ENCODE measurements at places on chromosomes 5 and 9. TPM values are rescaled to one million over a fixed set of nuclear protein-coding genes. Genes with fewer than 3 reads are reported as not detected.

- DNase-seq: no peak
Observed at GRCh38 chr9:137522746-137523455, 27.3 kb downstream of the PNPLA7 start.

DNA sequence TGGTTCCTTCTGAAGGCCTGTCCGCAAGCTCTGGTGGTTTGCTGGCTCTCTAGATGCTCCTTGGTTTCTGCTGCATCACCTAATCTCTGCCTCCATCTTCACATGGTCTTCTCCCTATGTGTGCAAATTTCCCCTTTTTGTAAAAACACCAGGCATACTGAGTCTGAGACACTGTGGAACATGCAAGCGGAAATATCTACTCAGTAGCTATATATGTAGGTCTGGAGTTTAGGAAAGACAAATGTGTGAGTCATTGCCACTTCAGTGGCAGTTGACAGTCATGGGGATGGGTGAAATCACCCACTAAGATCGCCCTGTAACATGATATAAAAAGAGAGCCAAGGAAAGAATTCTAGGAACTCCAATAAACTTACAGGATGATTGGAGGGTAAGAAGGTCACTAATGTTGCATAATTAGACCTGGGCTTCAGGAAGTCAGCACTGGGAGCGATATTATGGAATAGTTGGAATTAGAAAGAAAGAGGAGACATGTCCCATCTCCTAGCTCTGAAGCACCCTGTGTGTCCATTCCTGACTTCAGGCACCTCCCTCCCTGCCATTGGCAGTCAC, 22.7 kb upstream of the UBLCP1 start:
- no peak for DNase-seq

- DNase-seq: no peak
Observed at GRCh38 chr5:110361471-110361870, 365.0 kb downstream of the TMEM232 start.

GRCh38 chr5:73022471-73023169, 66.8 kb downstream of the FCHO2 start:
- no peak for DNase-seq

- no peak for DNase-seq
Observed at GRCh38 chr5:142287096-142287972, 37.5 kb downstream of the SPRY4 start.

DNA sequence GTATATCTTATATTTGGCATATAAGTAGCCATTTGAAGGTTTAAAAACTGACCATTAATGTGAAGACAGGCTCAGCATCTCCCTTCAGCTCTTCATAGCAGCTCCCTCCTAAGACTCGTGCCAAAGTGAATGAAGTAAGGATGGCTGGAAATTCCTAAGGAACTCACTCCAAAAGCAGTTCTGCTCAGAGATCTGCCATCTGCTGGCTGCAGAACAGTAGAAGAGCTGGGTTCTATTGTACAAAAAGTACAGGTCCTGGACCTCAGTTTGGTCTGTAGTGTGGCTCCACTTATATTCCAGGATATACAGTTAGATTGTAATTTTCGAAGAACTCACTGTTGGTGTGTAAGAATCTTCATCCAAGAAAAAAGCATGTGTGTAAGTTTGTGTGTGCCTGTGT, 104.9 kb upstream of the RUSC2 start:
- no peak for DNase-seq

DNA sequence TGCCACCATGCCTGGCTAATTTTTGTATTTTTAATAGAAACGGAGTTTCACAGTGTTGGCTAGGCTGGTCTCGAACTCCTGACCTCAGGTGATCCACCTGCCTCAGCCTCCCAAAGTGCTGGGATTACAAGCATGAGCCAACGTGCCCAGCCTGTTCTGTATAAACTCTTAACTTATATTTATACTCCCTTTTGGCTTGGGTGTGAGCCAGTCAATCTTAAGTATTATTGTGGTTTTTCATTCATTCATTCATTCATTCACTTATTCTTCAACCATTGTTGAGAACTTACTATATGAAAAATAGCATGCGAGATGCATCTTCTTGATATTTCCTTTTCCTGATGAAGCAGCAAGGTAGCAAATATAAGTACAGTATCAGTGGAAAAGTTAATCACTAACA, 132.9 kb downstream of the ADGRV1 start:
- no peak for DNase-seq

DNA sequence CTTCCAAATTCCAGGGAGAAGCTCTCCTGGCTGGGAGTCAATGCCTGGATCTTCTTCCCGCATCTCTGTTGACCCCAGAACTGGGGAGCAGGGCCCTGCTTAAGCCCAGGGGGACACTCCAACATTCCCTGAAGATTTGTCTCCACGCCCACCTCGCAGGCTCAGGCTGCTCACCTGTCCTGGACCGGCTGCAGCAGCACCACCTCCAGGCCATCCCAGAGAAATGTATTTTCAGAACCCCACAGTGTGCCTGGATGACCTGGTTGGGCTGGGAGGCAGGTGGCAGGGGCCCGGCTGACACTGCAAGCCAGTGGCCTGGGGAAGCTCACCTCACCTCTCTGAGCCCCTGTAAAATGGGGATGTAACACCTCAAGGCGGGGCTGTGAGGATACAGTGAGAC, 27.1 kb upstream of the ZBTB43 start:
- no peak for DNase-seq

DNA sequence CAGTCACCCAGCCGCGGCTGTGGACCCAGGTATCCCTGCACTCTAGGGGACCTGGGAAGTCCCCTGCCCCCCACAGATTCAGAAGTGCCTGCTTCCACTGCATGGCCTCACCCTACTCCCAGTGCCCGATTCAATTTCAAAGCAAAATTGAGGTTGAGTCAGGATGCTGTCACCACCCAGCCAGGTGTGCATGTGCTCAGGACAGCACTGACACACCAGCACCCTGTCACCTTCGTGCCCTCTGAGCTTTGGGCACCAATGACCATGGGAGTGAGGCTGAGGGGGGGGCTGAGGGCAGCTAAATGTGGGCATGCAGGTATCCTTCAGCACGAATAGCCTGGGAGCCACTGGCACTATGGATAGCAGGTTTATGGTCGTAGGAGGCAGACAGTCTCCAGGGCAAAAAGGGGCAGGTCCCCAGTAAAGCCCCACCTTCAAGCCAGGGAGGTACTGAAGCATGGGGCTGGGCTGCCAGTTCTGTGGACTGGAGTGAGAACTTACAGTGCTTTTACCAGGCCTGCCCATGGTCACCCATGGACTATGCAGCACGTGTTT, 1151.6 kb upstream of the CDH6 start:
- DNase-seq: no peak

DNA sequence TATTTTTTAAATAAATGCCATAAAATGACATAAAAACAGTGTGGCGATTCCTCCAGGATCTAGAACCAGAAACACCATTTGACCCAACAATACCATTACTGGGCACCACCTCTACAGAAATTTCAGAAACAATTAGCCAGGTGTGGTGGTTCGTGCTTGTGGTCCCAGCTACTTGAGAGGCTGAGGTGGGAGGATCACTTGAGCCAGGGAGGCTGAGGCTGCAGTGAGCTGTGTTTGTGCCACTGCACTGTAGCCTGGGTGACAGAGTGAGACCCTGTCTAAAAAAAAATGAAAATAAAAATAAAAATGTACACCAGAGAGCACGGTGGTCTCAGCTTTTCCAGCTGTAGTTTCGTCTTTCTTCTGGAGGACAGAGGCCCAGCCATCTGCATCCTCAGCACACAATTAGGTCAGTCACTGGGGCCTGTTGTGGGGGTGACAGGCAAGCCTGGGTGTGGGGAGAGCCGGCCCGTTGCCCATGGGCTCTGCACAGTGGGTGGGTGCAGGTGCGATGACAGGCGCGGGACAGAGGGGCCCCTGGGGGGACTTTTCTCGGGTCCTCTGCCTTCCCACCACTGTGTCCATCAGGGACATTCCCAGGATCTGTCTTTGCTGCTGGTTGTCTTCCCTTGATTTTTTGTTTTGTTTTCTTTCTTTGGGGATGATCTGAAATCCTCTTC, 9.8 kb downstream of the COL5A1 start:
- no peak for DNase-seq

- peak; percentile 61 for DNase-seq
Observed at GRCh38 chr5:103562453-103563157, at the start of gene NUDT12. Gene NUDT12 (minus strand): TSS chr5:103562789. CDS start chr5:103560248, 2,541 bp downstream.

- DNase-seq: no peak
Observed at GRCh38 chr5:143806579-143806978, 5.4 kb upstream of the HMHB1 start.

GRCh38 chr5:35230038-35230611, at the start of gene PRLR:
Gene PRLR (minus strand): TSS chr5:35230487. CDS start chr5:35089620, 140,867 bp downstream.
- DNase-seq: peak; percentile 4

DNA sequence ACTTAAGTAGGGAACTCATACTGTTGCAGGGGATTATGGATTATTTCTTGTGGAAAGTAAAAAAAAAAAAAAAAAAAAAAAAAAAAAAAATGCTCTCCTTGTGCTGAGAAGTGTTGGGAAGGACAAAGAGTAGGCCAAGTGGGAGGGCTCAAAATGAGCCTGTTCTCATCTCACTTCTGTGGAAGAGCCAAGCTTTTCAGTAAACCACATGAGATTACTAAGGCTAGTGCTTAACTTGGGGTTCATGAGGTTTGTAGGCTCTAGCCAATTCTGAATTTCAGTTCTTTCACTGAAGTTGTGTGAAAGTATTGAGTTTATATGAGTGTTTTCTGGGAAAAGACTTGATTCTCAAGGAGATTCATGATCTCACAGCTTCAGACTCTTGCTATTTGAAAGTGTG, 23.0 kb upstream of the CEP78 start:
- no peak for DNase-seq

- no peak for DNase-seq
Observed at GRCh38 chr9:89116064-89116804, 62.4 kb downstream of the SHC3 start.

DNA sequence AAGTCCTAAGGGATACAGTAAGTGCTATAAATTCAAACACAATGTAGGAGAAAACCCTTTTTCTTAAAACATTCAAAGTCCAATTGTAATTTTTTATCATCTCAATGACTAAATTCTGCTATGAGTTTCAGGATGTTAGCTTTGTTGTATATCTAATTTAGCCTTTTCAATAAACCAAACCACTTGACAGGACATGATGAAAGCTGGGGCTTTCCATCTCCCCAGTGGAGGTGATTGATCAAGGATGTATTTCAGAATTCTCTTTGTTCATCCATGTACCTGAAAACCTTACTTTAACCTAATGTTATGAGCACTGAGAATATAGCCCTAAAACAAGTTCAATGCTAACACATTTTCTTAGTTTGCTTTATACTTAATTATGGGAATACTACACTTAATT, 639.0 kb upstream of the ITGA1 start:
- DNase-seq: no peak

DNA sequence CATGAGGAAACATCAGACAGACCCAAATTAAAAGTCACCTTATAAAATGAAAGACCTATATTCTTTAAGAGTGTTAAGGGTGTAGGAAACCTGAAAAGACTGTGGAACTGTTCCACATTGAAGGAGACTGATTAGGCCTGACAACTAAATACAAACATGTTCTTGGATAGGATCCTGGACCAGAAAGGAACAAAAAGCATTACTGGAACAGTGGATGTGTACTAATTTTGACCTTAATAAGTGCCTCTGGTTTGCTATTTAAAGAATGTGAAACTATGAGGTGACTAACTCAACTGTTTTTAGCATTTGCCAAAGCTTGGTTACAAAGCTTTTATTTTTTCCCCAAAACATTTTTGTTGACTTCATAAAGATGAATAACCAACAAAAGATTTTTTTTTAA, 340.6 kb downstream of the CAAP1 start:
- DNase-seq: no peak

DNA sequence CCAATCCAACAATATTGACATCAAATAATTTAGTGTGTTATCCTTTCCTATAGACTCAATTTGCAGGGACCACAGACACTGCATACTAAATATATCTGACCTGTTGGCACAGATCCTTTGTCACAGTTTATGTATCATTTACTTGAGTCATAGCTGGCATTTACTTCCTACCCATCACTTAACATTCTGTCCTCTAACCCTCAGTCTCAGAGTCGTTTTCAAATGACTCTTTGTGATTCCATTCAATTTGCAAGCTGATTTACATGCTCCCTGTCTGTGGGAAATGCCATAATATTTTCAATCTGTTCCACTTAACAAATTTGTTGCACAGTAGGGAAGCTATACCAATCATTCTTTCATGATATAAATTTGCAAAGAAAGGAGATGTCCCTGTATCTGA, 265.7 kb upstream of the EDIL3 start:
- no peak for DNase-seq

DNA sequence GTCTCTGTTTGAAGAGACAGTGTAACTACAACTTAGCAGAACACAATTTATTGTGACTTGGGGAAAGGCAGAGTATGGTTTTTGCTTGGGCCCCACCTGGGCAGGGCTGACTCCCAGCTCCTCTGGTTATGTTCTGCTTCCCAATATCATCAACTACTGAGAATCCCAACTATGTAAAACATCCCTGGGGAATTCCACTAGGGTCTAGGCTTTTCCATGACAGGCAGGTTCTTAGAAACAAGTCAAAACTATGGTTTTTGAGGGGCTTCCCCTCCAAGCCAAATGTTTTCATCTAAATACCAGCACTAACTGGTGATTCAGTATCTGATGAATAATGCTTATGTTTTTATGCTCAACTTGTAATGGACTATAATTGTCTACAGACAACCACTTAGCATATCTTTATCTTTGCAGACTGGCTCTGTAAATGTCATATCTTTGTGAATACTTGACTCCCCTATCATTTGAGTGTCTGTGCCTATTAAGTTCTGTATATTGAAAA, 409.5 kb downstream of the PDE4D start:
- no peak for DNase-seq

- DNase-seq: no peak
Observed at GRCh38 chr5:157543825-157544622, 31.6 kb downstream of the ADAM19 start.

DNA sequence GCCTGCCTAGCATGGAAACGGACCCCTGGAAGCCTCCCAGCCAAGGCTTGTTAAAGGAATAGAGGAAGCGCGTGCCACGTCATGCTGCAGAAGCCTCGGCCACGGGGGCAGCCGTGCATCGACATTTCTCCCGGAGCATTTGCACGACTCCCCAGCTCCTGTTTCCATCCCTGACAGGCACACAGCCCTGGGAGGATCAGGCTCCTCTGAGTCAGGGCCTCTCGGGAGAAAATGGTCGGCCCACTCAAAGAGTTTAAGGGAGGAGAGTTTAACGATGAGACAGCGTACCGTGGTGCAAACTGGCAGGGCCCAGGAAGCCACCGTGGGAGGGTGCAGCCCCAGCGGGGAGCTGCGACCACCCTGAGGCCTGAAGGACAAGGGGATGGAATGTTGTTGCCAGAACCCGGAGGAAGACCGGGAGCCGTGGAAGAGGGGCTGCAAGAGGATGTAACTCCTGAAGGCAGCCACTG, 213.6 kb downstream of the PAX5 start:
- no peak for DNase-seq

Gene TMEM232
- total RNA-seq: 0.25 TPM

Gene PTGES
- not detected for total RNA-seq

Gene MSX2
- not detected for total RNA-seq

Gene PIP5KL1
- total RNA-seq: 4.0 TPM

Gene RASA1
- total RNA-seq: 22.9 TPM

Gene SPOCK1
- not detected for total RNA-seq

Gene MIGA2
- total RNA-seq: 30.4 TPM

Gene INSL6
- total RNA-seq: not detected

Gene NUTM2G
- total RNA-seq: not detected

Gene GPR150
- 0.39 TPM for total RNA-seq

Gene SYK
- 0.16 TPM for total RNA-seq

Gene GRM6
- not detected for total RNA-seq

Gene C1QTNF2
- not detected for total RNA-seq

Gene OR1Q1
- total RNA-seq: 0.35 TPM

Gene NMUR2
- total RNA-seq: not detected

Gene HAPLN1
- total RNA-seq: not detected

Gene SLC25A2
- total RNA-seq: 0.23 TPM

Gene GFI1B
- not detected for total RNA-seq

Gene LEAP2
- 3.8 TPM for total RNA-seq

Measured in activated naive CD4-positive, alpha-beta T cell treated with anti-CD3 and anti-CD28 coated beads, Interleukin-2, amount 50 U/mL, for 72 hours (primary cell).